ENCODE measurements at places on chromosomes 7 and 10.
A peak's percentile ranks its signal among the peaks of the same experiment; 100 is the strongest.

GRCh38 chr7:151231080-151231479 is 1.2 kb upstream of the CHPF2 start:
- DNase-seq: no peak

- peak; percentile 99 for DNase-seq
Observed at GRCh38 chr7:76291351-76292212, 10.9 kb upstream of the HSPB1 start.

- DNase-seq: no peak
Observed at GRCh38 chr10:74096777-74097176, 53.9 kb downstream of the AP3M1 start.

- DNase-seq: no peak
Observed at GRCh38 chr7:131893631-131894340, 337.4 kb upstream of the PODXL start.

GRCh38 chr7:83161899-83162401 is 734 bp downstream of the PCLO start:
- DNase-seq: no peak

- DNase-seq: no peak
Observed at GRCh38 chr10:43287056-43288007, 20.5 kb upstream of the RASGEF1A start.

DNA sequence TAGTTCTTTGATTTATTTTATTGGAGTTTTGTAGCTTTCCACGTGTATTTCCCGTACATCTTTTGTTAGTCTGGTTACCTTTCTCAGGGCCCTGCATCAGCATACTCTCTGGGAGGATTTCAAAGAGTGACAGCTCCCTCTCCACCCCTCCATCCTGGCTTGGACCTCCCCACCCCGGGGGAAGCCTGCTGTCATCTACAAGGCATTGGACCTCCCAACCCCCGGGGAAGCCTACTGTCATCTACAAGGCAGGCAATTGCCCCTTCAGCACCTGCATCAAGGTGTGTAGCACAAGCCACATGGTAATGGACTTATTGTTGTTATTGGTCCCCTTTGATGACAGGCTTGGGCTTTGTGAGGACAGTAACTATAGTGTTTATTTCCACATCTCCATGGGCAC is 390.1 kb downstream of the TCERG1L start:
- no peak for DNase-seq

GRCh38 chr10:35353395-35353794 is 17.1 kb downstream of the CCNY start:
- no peak for DNase-seq
